Stimulated activated CD8-positive, alpha-beta memory T cell treated with anti-CD3 and anti-CD28 coated beads, Interleukin-4, amount 100 ng/mL, for 4 hours (primary cell): ENCODE measurements at places on chromosomes 2 and 18.

GRCh38 chr18:62164855-62165487, 21.9 kb downstream of the PIGN start:
- DNase-seq: no peak

DNA sequence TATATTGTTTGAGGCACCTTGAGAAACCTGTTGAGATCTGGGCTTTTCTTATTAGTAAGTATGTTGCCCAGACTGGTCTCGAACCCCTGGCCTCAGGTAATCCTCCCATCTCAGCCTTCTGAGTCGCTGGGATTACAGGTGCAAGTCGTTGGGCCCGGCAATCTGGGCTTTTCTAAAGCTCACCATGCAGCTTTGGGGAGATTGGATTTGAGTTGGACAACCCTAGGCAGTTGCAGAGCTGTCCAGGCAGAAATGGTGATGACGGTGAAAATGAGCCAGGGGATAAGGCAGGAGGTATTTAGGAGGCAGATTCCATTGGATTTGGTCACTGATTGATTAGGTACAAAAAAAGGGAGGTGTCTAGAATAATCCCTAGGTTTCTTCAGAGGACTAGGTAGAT, 16.2 kb downstream of the NEDD4L start:
- DNase-seq: no peak

- no peak for DNase-seq
Observed at GRCh38 chr2:161223139-161223732, 63.0 kb downstream of the TANK start.

DNA sequence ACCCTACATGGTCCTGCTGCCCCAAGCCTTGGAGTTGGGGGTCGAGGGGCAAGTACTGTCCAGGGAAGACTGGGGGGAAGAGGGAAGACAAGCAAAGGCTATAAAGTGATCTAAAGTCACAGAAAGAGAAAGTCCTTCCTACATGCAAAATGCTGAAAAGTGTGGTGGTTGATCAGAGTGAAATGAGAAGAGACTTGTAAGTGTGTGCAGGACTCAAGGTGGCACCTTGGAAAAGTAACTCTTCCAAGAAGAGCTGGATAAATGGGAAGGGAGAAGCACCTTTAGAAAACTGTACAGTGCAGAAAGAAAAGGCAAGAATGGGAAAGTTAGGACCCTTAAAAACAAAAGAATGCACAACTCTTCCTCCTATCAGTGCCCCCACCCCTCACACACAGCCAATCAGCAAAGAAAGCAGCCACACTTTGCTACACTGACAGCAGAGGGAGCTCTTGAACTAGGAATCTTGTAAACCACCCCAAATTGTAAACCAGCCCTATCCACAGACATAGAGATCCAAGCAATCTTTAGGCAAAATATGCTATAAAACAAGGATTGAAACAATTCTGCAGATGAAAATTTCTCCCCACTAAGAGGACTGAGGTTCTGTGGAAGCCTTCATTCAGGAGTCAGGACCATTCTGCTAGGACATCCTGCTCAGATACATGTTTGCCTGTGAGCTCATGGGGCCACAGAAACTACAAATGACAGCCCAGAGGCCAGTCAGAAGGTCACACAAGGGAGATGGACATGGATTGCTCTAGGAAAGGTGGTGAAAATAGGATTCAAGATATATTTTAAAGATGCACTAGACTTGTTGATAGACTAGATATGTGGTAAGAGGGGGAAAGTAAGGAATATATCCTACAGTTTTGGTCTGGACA, 146.4 kb downstream of the FTCDNL1 start:
- DNase-seq: no peak

GRCh38 chr2:240124651-240125030, 11.5 kb downstream of the COPS9 start:
- no peak for DNase-seq

GRCh38 chr2:239381709-239382134, 19.1 kb downstream of the HDAC4 start:
- no peak for DNase-seq
